ENCODE measurements at places on chromosomes 12 and 14. TPM values are rescaled to one million over a fixed set of nuclear protein-coding genes. Genes with fewer than 3 reads are reported as not detected.

The CAND1 gene
- total RNA-seq, result 23.1 TPM

The GSC gene
- total RNA-seq, result not detected

The ITGB7 gene
- total RNA-seq, result not detected

The RD3L gene
- total RNA-seq, result 7.6 TPM

The INSM2 gene
- not detected for total RNA-seq

The C1RL gene
- total RNA-seq, result 34.7 TPM

DNA sequence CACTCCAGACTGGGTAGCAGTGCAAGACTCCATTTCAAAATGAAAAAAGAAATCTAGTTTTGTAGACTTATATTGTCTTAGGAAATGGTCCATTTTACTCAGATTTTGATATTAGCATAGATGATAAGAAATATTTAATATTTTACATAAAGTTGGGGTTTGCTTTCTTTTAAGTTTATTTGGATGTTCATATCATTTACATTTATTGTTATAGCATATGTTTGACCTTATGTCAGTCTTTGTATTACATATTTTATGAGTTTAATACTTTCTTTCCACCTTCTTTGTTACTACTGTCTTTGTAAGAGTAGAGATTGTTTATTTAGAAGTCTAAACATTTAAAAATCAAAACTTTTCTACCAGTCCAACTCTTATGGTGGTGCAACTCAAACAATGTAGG lies 162.7 kb upstream of the OTX2 start:
- DNase-seq, result no peak

GRCh38 chr14:36942522-36943245 lies 229.7 kb downstream of the SLC25A21 start:
- no peak for DNase-seq

DNA sequence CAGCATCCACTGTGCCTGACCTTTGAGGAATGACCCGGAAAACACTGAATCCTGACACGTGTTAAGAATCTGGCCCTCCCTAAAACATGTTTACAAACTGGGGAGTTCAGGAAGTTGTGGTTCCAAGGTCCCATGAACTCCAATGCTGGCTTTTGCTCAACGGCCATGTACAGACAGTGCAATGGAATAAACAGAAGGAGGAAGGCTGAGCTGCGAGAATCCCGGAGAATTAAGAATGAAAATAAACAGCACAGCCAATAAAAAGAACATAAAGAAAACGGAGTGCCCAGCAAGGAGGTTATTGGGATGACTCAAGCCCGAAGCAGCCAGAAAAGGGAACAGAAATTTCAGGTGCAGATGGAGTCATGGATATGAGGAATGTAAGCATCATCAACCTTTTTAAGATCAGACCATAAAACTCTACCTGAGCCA lies 32.3 kb downstream of the BCL11B start:
- no peak for DNase-seq

GRCh38 chr14:68564826-68565759 lies 227.8 kb downstream of the ZFP36L1 start:
- DNase-seq, result no peak

GRCh38 chr12:68240975-68241374 lies 12.4 kb downstream of the IL22 start:
- DNase-seq, result no peak

DNA sequence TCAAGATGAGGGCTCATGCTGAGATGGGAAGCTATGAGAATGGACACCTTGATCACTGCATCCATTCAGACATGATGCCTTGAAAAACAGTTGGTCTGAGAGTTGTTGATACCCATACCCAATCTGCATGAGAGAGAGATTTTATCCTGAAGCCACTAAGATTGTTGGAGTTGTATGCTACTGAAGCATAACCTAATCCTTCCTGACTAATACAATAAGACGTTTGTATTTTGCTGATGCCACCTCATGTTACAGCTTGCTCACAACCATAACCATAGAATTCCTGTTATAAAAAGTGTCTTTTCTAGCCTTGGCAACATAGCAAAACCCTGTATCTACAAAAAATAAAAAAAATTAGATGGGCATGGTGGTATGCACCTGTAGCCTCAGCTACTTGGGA lies 12.7 kb upstream of the SERPINA1 start:
- no peak for DNase-seq

- DNase-seq, result no peak
Observed at GRCh38 chr12:49288922-49289555, 5.9 kb upstream of the PRPH start.

GRCh38 chr12:50523772-50524171 lies 19.0 kb downstream of the DIP2B start:
- no peak for DNase-seq

GRCh38 chr12:8483079-8483478 lies 27.3 kb downstream of the CLEC6A start:
- no peak for DNase-seq

GRCh38 chr12:105431537-105432100 lies 101.1 kb downstream of the C12orf75 start:
- DNase-seq, result no peak

GRCh38 chr12:71335151-71335962 lies 104.2 kb upstream of the LGR5 start:
- no peak for DNase-seq

DNA sequence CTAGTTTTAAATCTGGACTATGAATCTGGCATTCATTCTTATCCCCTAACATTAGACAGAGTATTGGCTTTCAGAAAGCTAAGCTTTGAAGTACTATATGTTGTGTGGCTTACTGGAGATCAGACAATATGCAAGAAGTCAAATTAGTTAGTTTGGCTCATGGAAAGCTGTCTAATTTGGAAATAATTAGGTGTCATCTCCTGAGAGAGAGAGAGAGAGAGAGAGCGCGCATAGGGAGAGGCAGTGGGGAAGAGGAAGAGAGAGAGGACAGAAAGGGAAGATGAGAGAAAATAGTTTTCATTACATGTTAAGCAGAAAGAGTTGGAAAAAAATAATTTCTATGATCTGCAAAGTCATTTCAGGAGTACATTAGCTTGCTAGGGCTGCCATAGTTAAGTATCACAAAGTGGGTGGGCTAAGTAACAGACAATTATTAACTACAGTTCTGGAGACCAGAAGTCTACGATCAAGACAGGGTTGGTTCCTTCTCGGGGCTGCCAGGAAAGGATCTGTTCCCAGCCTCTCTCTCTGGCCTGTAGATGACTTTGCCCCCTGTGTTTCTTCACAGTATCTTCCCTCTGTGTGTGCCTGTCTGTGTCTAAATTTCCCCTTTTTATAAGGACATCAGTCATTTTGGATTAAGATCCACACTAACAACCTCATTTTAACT lies 404.2 kb downstream of the RGS6 start:
- no peak for DNase-seq

- no peak for DNase-seq
Observed at GRCh38 chr12:96445691-96446583, 43.4 kb upstream of the CFAP54 start.

GRCh38 chr14:23128969-23129758 lies 10.1 kb upstream of the CEBPE start:
- no peak for DNase-seq

DNA sequence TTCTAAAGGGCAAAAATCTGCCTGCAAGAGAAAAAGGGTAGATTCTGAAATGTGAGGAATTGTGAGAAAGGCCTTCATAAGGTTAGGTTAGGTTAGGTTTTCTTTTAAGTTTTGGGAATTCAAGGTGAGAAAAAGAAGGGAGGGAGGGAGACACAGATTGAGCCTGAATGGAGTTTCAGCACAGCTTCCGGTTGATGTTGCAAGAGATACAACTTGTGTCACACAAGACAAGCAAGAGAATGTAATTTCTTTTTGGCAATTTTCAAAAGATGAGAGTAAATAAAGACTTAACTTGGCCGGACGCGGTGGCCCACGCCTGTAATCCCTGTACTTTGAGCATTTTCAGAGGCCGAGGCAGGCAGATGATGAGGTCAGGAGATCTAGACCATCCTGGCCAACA lies 63.8 kb downstream of the CPSF2 start:
- DNase-seq, result no peak

- DNase-seq, result no peak
Observed at GRCh38 chr14:32698831-32699230, 239.8 kb upstream of the NPAS3 start.

GRCh38 chr12:39830852-39831520 lies 211.4 kb upstream of the ABCD2 start:
- DNase-seq, result no peak

- DNase-seq, result peak; percentile 16
Observed at GRCh38 chr12:112149596-112149995, 24.2 kb downstream of the TRAFD1 start.

DNA sequence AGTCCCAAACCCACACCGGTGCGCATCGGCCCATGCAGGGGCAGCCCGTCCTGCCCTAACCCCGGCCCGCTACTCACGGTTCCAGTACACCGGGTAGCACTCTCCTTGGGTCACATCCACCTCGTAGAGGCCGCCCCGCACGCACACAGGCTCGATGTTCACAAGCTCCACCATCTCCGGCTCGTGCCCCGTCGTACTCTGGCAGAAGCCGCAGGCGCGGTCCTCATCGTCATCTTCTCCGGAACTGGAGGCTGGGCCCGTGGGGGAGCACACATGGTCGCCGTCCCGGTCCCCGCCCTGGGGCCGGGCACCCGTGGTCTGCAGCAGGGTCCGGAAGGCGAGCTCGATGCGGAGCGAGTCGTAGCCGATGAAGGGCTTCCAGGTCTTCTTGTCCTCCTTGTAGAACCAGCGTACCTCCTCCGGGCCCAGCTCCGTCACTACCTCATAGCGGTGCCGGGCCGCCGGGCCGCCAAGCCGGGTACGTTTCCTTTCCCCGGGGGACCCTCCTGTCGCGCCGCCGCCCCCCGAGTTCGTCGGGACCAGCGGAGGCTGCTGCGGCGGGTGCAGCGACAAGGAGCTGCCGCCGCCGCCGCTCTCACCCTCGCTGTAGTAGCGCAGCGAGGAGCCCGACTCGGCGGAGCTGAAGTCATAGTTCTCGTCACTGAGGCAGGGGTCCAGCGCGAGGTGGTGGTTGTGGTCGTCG lies 788 bp downstream of the DDHD1 start:
- DNase-seq, result peak; percentile 75
